ENCODE measurements at places on chromosomes 4 and X.

DNA sequence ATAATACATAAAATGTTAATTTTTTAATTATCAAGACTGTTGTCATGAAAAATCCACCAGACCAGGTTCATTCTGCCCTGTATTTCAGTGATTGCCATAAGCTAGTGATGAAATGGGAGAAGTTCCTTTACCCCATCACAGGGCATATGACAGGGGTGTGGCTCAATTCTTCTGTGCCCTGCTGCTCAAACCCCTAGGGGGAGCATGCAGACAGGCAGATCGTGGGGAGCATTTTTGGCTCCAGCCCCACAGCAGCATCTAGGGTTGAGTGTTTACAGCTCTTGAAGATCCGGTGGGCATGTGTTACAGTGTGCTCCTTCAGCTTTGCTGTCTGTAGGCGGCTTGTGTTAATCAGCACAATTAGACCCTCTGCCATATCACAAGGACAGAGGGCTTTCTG is 700.7 kb downstream of the PCDH18 start:
- H3K4me3 ChIP-seq: no peak overlapping the region
- no peak for DNase-seq
- H3K36me3 ChIP-seq: no peaks in the 10 kb centered on the region
- no peaks in the 10 kb centered on the region for H3K27me3 ChIP-seq
- H3K4me1 ChIP-seq: no peaks in the 10 kb centered on the region

DNA sequence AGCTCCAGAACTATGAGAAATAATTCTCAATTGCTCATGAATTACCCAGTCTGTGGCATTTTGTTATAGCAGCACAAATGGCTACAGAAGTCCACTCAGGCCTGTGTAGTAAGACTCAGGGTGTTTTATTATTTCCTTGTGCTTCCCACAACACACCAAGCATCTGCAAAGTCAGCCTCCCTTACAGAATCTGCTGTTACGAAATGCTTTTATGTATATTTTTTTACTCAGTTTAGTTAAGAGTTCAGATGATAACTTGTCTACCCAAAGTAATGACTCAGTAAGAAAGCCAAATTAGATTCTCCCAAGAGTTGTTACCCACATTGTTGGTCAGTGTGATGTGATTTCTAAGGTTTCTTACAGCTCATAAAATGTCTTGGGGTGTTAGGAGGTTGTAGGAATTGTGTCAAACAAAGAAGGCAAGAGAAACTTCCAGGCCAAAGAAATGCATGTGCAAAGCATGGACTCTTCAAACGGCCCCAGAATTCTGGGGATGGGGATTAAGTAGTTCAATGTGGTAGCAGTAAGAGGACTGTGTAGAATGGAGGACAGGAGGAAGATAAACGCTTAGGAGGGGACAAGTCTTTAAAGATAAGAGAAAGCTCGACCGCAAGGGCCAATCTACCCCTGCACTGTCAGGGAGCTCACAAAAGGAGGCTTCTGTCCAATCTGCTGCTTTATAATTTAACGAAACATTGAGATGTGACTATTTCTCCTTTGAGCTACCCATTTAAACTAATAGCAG is 35.4 kb upstream of the TMEM184C start:
- DNase-seq: no peak
- no peak overlapping the region for H3K4me3 ChIP-seq
- no peaks in the 10 kb centered on the region for H3K27me3 ChIP-seq
- H3K27ac ChIP-seq: no peak overlapping the region

GRCh38 chrX:1246816-1247215 is 21.8 kb upstream of the CSF2RA start:
- no peaks in the 10 kb centered on the region for H3K27me3 ChIP-seq
- H3K4me3 ChIP-seq: no peak overlapping the region
- no peaks in the 10 kb centered on the region for H3K36me3 ChIP-seq
- peak; percentile 72 for DNase-seq
- peaks cover 15% of the 10 kb centered on the region for H3K4me1 ChIP-seq

GRCh38 chr4:139030614-139031235 is 15.1 kb downstream of the NOCT start:
- no peaks in the 10 kb centered on the region for H3K36me3 ChIP-seq
- no peak overlapping the region for H3K4me3 ChIP-seq
- DNase-seq: peak; percentile 89
- no peak overlapping the region for H3K27ac ChIP-seq
- peaks cover 5% of the 10 kb centered on the region for H3K4me1 ChIP-seq
- H3K27me3 ChIP-seq: no peaks in the 10 kb centered on the region

GRCh38 chr4:117063961-117064696 is 21.2 kb downstream of the TRAM1L1 start:
- no peak overlapping the region for H3K27ac ChIP-seq
- no peaks in the 10 kb centered on the region for H3K4me1 ChIP-seq
- no peak for DNase-seq
- no peaks in the 10 kb centered on the region for H3K36me3 ChIP-seq
- no peaks in the 10 kb centered on the region for H3K27me3 ChIP-seq

- no peaks in the 10 kb centered on the region for H3K27me3 ChIP-seq
- H3K4me1 ChIP-seq: no peaks in the 10 kb centered on the region
- H3K4me3 ChIP-seq: no peak overlapping the region
Observed at GRCh38 chr4:118981839-118982381, 93.3 kb downstream of the SYNPO2 start.

DNA sequence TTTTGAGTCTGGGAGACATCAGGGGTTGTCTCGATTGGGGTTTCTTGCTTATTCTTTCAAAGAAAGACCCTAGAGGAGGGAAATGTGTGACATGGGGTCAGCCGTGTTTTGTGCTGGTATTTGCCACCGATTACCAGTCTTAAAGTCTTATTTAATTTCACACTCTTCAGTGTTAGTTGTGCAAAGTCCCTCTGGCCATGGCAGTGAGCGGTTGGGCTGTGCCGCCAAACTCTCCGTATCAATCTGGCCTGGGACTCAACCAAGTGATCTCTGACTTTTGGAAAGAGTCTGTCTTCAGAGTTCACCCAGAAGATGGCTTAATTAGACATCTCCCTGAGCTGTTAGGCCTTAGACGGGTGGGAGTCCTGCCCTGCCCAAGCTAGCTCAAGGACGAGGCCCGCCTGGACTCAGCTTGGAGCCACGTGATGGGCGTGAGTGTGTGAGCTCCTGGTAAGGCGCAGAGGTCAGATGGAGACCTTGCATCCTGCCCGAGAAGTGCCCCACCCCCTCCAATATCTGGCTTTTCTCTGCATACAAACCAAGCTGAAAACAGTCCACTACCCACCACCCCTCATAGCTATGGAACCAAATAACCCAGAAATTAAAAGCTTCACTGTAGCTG is 3.8 kb upstream of the PITX2 start:
- H3K36me3 ChIP-seq: no peaks in the 10 kb centered on the region
- H3K4me1 ChIP-seq: peaks cover 33% of the 10 kb centered on the region
- DNase-seq: no peak
- peaks cover 100% of the 10 kb centered on the region for H3K27me3 ChIP-seq
- no peak overlapping the region for H3K27ac ChIP-seq

GRCh38 chr4:142202404-142203332 is 566.3 kb downstream of the IL15 start:
- no peak overlapping the region for H3K4me3 ChIP-seq
- DNase-seq: peak; percentile 3
- no peaks in the 10 kb centered on the region for H3K4me1 ChIP-seq

GRCh38 chrX:107565015-107565414 is 63.3 kb upstream of the PRPS1 start:
- H3K27me3 ChIP-seq: no peaks in the 10 kb centered on the region
- peaks cover 31% of the 10 kb centered on the region for H3K4me1 ChIP-seq
- no peak overlapping the region for H3K27ac ChIP-seq
- DNase-seq: no peak
- no peak overlapping the region for H3K4me3 ChIP-seq

DNA sequence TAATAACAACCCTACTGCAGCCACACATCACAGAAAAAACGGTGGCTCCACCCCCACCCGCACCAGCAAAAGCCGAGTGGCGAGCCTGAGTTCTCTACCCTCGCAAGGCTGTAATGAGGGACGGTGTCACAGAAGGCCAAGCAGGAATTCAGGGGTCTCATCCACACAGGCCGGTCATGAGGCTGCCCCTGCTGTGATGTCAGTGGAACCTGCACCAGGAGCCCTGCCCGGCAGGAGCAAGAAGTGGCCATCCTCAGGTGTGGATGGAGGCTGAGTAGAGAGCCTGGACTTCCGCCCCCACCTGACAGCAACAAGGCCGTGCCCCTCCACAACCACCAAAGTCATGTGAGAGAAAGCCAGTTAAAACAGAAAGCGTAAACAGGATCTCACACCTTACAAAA is 20.6 kb downstream of the LYAR start:
- H3K4me3 ChIP-seq: no peak overlapping the region
- no peaks in the 10 kb centered on the region for H3K27me3 ChIP-seq
- DNase-seq: no peak
- peaks cover 5% of the 10 kb centered on the region for H3K36me3 ChIP-seq
- H3K4me1 ChIP-seq: no peaks in the 10 kb centered on the region

DNA sequence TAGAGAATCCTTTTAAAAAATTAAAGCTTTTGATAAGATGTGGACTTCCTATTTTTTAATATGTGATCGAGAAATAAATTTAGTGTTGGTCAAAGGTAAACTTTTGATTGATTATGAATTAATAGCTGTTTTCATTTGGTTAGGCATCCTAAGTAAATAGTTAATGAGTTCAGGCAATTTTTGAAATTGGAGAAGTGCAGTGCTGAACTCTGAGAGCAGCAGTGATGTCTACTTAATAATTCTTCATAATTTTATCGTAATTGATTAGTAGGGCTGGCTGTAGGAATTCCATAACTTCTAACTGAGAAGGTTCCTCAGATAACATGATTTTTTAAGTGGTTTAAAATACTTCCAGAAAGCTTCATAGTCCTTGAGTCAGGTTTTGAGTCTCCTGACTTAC is 1.5 kb downstream of the MND1 start:
- H3K4me3 ChIP-seq: peak overlapping the region; percentile 77
- DNase-seq: no peak
- no peaks in the 10 kb centered on the region for H3K27me3 ChIP-seq
- peaks cover 4% of the 10 kb centered on the region for H3K36me3 ChIP-seq
- H3K27ac ChIP-seq: no peak overlapping the region

Measured in neural progenitor cell (in vitro differentiated cells).